ENCODE measurements at places on chromosomes 11 and 22.

- DNase-seq, result no peak
Measured at GRCh38 chr22:37631448-37632173, 7.9 kb upstream of the SH3BP1 start.

DNA sequence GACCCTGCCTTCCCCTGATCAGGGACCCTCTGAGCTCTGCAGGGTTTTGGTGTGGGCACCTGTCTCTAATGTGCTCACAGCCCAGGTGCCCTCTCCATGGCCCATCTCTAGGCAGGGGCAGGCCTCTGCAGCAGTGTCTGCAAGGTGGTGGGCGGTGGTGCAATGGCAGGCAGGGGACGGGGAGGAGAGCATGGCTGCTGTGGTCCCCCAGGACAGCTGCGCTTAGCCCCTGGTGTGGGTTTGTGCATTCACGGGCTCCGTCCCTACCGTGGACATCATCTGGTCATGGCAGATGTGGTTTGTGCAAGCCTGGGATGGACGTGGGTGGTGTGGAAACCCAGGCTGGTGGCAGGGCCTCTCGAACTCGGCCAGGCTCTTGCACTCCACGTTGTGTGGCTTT is 443.1 kb downstream of the TBC1D22A start:
- peak; percentile 30 for DNase-seq

DNA sequence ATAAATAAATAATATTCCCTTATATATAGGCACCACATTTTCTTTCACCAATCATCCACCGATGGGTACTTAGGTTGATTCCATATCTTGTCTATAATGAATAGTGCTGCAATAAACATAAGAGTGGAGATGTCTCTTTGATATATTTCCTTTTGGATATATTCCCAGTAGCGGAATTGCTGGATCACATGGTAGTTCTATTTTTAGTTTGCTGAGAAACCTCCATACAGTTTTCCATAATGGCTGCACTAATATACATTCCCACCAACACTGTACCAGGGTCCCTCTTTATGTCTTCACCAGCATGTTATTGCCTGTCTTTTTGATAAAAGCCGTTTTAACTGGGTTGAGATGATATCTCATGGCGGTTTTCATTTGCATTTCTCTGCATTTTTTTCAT is 23.6 kb downstream of the PAMR1 start:
- no peak for DNase-seq

GRCh38 chr11:120063686-120064340 is 74.1 kb downstream of the TRIM29 start:
- DNase-seq, result peak; percentile 17

- DNase-seq, result no peak
Measured at GRCh38 chr11:19923626-19924025, 211.0 kb downstream of the NAV2 start.

GRCh38 chr22:29801153-29801552 is 34.0 kb downstream of the UQCR10 start:
- no peak for DNase-seq

DNA sequence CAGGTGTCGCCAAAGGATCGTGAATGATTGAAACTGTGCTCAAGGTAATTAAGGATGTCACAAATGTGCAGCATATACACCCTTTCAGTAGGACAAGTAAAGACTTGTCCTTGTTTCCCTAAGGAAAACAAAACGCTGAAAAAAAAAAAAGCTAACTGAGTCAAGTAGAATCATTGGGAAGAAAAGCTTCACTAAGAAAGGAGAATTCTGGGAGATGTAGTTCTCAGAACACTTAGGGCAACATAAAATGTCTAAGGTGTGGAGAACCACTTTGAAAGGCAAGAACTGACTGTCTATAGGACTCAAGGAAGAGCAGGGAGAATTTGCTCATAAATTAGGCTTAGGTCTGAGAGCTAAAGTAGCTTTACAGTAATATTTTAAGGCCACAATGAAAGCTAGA is 2.9 kb upstream of the OR5T1 start:
- no peak for DNase-seq

DNA sequence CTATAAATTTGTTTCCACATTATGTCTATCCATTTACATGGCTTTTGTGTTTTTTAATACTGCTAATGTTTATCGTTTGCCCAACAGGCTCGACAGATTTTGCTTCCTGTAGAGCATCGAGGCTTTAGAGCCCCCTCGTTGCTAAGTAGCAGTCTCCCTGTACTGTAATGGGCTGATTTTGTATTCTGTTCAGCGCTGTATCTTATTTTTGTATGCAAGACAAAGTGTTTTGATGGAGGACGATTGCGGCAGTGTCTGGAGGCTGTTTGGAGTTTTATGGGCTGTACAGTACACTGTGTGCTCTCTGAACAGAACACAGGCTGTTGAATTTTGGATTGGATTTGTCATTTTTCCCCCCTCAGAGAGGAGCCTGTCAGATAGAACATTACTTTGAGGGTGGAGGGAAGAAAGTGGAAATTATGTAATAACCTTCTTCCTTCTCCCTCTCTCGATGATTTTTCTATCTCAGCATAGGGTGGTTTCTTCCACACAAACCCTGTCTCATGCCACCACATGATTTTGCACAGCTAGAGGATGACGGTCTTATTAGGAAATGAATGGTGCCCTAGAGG is 104.4 kb downstream of the ZBTB16 start:
- no peak for DNase-seq

DNA sequence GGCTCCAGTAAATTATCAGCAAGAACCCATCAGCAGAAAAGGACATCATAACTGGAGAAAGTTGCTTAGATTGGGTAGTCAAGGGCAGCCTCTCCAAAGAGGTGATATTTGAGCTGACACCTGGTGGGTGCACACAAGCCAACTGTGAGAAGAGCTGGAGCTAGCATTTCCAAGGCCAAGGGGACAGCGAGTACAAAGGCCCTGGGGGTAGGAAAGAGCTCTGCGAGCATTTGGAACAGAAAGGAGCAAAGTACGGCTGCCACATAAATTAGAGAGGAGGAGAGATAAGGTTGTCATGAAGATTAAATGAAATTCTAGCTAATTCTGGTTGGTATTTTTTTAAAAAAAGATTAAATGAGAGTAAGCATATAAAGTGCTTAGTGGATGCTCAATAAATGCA is 21.7 kb upstream of the SMCO4 start:
- no peak for DNase-seq

DNA sequence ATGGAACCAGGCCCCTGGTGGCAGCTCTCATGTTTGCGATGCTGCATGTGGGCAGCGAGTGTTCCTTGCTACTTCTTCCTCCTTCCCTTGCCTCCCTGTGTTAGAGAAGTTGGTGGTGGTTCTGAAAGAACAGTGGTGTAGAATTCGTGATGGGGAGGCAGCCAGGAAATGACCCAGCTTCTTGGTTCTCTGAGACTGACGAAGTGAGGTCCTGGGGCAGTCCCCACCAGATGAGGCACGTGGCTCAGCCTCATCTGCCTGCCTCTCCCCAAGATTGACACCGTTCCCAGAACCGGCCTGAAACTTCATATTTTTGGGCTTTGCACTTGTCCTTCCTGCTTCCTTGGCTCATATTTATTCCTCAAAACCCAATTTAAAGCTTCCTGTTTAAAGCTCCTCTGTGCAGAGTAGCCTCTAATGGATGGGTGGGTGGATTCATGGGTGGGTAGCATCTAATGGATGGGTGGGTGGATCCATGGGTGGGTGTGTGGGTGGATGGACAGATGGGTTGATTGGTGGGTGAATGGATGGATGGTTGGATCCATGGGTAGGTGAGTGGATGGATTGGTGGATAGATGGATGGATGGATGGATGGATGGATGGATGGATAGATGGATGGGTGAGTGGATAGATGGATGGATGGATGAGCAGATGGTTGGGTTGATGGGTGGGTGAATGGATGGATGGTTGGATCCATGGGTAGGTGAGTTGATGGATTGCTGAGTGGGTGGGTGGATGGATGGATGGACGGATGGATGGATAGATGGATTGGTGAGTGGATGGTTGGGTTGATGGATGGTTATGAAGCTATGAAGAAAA is 77.3 kb upstream of the ATXN10 start:
- DNase-seq, result no peak

GRCh38 chr22:33883561-33883960 is 36.7 kb downstream of the LARGE1 start:
- DNase-seq, result no peak

DNA sequence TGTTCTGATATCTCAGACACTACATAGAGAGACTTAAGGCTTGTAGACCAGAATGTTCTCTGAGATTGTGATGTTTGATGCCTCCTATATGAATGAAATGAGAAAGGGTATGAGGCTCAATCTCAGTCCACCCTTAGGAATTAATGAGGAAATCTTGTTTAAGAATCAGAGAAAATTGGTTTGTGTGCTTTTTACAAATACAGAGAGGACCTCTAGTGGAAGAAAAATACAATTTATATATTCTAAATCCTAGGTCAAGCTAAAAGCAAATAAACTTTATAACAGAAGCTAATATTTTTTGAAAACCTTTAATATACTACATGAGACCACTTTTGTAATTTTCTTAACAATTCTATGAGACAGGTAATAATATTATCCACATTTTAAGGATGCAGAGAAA is 5.0 kb upstream of the OR52H1 start:
- no peak for DNase-seq

All from right forelimb (tissue), 1 donor.